ENCODE measurements at places on chromosomes 5 and 9. TPM values are rescaled to one million over a fixed set of nuclear protein-coding genes. Genes with fewer than 3 reads are reported as not detected.

Gene ZNF366
- 0.58 TPM for total RNA-seq

DNA sequence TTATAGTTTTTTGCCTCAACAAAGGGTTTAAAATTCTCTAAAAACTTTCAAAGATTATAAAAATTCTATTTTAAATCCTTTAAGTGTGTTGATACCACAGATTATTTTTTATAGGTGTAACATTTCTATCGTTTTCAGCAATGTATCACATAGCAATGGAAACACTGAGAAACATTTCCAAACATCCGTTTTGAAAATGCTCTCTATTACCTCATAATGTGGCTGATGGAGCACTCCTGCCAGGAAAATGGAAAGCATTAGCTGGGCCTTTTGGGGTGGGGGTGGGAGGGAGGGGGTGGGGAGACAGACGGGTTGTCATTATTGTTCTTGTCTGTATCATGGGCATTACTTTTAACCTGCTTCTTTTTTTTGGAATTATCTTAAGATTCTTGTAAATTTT lies 516.5 kb downstream of the ACTL7B start:
- DNase-seq: no peak

Gene SETX
- 94.3 TPM for total RNA-seq

Gene KCNV2
- total RNA-seq: not detected

- DNase-seq: no peak
Measured at GRCh38 chr5:115844321-115844817, 2.6 kb downstream of the AP3S1 start.

- DNase-seq: no peak
Measured at GRCh38 chr5:21236971-21237427, 1249.0 kb upstream of the CDH18 start.

Gene SLC25A48
- total RNA-seq: not detected

DNA sequence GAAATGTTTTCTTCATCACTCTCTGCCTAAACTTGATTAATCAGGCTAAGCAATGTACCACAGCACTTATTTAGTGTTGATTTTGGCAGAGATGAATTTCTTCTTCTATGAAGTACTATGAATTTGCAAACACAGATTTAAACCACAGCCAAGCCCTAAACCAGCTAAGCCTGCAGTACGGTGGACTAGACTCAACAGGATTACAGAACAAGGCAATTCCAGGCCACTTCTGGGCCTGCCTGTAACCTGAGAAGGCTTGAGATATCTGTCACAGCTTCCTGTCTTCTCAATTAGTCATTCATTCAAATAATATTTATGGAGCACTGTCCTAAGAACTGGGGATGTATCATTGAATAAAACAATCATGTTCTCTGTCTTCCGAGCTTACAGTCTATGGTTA lies 32.4 kb upstream of the CAST start:
- DNase-seq: no peak

DNA sequence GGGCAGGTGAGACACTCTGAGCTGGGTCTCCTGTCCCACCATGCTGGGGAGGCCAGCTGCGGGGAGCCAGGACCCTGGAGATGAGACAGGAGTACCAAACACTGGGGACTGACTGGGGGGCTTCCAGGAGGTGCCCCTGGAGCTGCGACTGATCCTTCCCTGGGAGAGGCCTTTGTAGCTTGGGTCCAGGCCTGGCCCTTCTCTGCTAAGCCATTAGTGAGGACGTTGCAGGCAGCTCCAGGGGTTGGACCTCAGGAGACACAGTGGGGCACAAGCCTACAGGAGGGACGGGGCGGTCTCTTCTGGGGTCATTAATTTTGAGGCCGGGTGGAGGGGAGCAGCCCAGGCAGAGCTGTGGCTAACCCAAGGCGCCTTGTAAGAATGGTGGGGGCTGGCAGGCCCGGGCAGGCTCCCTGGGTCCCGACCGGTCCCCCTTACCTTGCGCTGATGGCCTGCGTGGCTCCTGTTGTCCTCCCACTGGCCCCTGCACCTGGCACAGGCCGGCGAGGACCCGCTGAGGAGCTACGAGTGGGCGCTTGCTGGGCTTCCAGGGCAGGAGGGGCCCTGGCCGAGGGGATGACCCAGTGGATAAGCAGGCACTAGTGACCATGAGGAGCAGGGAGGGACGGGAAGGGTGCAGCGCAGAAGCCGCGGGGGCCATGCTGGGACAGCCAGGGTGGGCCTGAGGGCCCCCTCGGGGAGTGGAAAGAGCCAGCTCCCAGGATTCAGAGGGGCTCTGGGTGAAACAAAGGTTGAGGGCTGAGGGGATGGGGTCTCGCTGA lies 5.1 kb downstream of the MRPS2 start:
- no peak for DNase-seq

Measured in CD4-positive, alpha-beta memory T cell (primary cell).